Upper lobe of right lung (tissue), 1 donor: ENCODE measurements at places on chromosomes 1 and 21. TPM values are rescaled to one million over a fixed set of nuclear protein-coding genes. Genes with fewer than 3 reads are reported as not detected.

DNA sequence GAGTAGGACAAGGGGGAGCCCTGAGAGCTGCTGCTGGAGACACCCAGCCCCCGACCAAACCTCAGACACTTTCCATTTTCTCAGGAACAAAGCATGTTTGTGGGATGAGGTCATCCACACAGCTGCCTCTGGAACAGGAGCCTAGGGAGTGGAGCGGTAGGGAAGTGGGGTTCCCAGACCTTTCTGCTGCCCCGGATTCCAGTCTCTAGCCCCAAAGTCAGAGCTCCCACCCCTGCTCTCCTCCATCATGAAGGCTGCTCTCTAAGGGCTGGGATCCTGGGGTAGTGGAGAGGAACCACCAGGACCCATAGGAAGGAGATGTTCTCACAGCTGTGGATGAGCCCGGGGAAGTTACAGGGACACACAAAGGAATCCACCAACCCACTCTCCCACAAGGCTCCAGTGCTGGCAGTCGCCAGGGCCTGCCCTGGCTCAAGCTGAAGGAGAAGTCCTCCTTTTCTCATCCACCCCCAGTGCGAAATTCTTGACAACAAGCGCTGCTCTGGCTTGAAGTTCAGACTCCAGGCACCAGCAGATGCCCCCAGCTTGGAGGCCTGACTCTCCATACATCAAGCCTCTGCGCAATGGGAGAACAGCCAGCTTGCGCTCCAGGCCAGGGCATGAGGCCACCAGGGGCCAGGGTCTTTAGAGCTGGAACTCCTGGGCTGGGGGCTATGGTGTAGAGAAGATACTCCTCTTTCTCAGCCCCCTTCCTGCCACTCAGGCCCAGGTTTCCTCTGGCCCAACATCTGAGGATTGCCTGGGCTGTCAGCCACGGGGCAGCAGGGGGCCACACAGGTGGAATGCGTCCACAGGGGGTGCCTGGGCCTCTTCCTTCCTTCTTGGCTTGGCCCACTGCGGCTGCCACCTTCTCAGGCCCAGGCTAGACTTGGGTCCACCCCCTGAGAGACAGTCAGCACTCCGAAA is 4.5 kb downstream of the FHL3 start:
- no peak for DNase-seq

- no peak for DNase-seq
Observed at GRCh38 chr1:160108888-160109662, 6.5 kb upstream of the ATP1A2 start.

GRCh38 chr1:117561071-117561470 is 44.8 kb upstream of the TENT5C start:
- DNase-seq = peak; percentile 37

- peak; percentile 76 for DNase-seq
Observed at GRCh38 chr1:14945132-14946010, 208.2 kb upstream of the TMEM51 start.

DNA sequence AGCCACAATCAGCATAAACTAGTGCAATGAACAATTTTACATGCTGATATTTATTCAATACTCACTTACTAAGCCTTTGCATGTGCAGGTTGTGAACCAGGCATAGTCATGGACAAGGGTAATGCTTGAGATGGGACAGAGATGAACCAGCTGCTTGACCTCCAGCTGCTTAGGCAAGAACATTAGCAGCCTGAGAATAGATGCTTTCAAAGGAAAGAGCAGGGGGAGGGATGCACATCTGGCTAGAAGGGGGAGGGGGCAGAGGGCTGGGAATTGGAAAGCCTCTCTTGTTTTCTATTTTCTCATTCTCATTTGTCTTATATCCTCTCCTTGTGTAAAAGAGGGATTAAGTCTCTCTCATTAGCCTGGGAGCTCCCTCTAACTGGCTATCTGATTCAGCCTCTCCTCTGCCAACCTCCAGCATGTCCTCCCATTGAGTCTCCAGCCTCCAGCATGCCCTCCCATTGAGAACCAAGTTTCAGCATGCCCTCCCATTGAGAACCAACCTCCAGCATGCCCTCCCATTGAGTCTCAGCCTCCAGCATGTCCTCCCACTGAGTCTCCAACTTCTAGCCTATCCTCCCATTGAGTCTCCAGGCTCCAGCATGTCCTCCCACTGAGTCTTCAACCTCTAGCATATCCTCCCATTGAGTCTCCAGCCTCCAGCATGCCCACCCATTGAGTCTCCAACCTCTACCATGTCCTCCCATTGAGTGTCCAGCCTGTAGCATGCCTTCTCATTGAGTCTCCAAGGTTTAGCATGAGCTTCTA is 38.4 kb upstream of the TRABD2B start:
- DNase-seq = no peak

- no peak for DNase-seq
Observed at GRCh38 chr1:67213164-67213563, 46.9 kb downstream of the IL23R start.

GRCh38 chr1:26692793-26693490 is 2.9 kb upstream of the ARID1A start:
- DNase-seq = peak; percentile 95

DNA sequence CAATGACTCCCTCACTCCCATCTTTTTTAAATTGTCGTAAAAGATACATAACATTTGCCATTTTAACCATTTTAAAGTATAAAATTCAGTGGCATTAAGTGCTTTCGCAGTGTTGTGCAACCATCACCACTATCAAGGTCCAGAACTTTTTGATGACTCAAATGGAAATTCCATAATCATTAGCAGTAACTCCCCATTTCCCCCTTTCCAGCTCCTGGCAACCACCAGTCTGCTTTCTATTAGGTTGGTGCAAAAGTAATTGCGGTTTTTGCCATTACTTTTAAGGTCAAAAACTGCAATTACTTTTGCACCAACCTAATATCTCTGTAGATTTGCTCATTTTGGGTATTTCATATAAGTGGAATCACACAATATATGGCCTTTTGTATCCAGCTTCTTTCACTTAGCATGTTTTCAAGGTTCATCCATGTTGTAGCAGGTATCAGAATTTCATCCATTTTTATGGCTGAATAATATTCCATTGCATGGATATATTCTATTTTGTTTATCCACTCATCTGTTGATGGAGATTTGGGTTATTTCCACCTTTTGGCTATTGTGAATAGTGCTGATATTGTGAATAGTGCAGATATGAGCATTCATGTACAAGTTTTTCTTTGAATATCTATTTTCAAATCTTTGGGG is 159.7 kb downstream of the HIVEP3 start:
- DNase-seq = no peak

- DNase-seq = no peak
Observed at GRCh38 chr1:241460098-241460873, 59.3 kb downstream of the FH start.

DNA sequence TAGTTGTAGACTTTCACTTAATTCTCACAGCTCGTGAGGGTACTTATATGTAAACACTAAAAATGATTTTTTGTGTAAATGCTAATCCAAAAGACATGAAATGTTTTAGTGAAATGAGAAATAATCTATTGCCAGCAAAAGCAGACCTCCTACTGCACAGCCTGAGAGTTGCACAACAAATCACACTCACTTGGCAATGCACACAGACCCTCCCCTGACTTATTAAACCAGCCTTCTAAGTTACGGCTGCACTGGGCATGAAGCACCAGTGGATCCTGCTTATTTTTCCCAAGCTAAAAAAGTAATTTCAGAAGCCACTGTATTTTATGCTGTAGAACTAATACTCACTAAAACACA is 10.3 kb downstream of the ERRFI1 start:
- no peak for DNase-seq

GRCh38 chr1:192059407-192059806 is 98.9 kb upstream of the RGS18 start:
- no peak for DNase-seq

- no peak for DNase-seq
Observed at GRCh38 chr1:27409669-27410068, 17.2 kb downstream of the GPR3 start.

GRCh38 chr1:211676106-211676583 is 724 bp upstream of the NEK2 start:
- DNase-seq = no peak

- DNase-seq = no peak
Observed at GRCh38 chr1:28339551-28339950, 10.7 kb downstream of the MED18 start.

DNA sequence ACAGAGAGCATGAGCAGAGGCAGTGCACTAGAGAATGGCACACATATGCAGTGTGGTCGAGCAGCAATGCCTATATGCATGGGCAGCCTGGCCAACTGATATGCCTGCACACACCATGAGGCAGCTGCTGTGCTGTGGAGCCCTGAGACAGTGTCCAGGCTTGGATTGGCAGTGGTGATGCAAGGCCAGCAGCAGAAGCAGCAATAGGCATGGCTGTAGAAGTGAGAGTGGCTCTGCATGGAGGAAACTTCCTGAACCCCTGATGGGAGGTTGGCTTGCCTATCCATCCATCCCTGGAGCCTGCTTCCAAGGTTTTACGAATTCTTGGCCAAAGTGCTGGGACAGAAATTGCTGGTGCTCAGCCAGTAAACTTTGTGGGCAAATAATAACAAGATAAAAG is 89.7 kb downstream of the DIRAS3 start:
- DNase-seq = no peak

- DNase-seq = no peak
Observed at GRCh38 chr1:191457889-191458288, 700.4 kb upstream of the RGS18 start.

DNA sequence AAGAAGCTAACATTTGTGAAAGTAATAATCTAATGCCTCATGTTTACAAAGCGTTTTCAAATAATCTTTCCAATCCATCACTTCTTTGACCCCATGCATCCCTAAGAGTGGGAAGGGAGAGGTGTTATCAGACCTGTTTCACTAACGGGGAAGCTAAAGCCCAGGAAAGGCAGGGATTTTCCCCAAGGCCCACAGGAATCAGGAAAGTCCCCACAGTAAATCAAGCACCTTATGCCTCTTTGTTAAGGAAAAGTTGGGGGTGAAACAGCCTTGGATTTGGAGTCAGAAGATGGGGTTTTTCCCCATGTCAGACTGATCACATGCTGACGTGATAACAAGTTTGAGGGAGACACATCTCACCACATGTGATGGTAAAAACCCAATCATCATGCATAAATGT is 20.0 kb upstream of the ANGPTL7 start:
- no peak for DNase-seq

DNA sequence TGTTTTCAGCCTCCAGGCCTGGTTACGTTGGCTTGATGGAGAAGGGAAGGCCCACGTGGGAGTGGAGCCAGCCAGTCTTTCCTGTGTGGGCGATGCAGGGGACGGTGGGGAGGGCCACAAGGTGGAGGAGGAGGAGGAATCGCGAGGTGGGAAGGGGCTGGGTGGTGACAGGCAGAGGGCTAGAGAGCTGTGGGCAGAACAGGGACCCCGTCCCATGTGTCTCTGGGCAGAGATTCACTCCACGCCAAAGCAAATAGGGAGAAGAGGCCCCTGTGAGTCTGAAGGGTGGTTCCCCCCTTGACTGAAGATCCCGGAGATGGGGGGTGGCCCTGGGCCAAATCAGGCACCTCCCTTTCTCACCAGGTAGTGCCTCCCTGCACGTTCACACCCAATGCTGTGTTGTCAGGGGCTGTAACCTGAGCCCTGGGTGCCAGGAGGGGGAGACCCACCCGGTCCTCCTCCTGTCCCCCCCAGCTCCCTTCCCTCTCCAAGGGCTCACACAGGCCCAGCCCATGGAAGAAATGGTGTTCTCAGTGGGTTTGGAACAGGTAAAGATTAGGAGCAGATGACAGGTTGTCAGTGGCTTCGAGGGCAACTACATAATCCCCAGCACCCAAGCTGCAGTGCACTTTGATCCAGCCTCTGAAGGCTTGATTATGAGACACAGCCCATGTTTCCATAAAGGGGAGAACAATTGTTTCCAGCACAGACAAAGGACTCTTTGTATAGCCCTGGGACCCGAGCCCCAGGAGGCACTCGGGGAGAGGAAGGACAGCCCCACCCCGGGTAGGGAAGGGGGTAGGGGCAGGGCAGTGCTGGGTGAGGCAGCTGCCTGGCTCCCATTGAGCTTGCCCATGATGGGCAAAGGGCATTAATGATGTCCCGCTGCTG is 37.7 kb upstream of the GPR37L1 start:
- DNase-seq = no peak

Gene CFHR2
- not detected for total RNA-seq

Gene AMY1A
- total RNA-seq = 1.6 TPM

Gene LINGO4
- total RNA-seq = 0.29 TPM

Gene RAB7B
- total RNA-seq = 7.0 TPM

Gene KCNQ4
- 0.96 TPM for total RNA-seq

Gene TMEM269
- not detected for total RNA-seq

Gene ENAH
- total RNA-seq = 67.4 TPM

Gene RAVER2
- 12.8 TPM for total RNA-seq

Gene SLC45A1
- total RNA-seq = 1.9 TPM

Gene SPATA21
- not detected for total RNA-seq

Gene AK4
- total RNA-seq = 4.6 TPM

Gene APCS
- not detected for total RNA-seq
